Activated CD4-positive, alpha-beta T cell treated with anti-CD3 and anti-CD28 coated beads for 4 hours (primary cell): ENCODE measurements at places on chromosomes 3 and 15.
A peak's percentile ranks its signal among the peaks of the same experiment; 100 is the strongest.

DNA sequence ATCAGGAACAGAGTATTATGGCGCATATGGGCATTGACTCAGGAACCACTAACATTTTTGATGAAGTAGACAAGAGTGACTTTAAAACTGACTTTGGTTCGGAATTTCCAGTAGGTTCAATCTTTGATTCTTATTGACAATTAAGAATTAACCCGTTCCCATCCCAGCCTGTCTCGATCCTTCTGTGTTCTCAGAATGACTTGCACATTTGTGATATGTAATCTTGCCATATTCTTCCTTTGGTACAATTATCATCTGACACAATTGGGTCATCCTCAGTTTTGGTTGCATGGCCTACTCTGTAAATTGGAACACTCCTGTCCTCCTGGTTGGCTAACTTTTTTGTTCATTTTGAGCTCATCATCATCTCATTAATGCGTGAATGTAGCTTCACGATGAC is 10.5 kb downstream of the GPR171 start:
- DNase-seq, result no peak

DNA sequence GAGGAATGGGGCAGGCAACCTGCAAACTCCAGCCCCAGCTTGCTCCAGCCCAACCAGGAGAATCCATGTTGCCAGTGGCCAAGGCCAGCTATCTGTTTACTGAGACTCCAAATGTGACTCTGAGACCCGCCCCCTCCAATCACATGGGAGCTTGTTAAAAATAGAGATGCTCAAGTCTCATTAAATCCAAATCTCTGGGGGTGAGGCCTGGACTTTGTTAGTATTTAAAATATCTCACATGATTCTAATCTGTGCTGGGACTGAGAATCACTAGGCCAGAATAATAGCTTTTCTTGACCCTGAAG is 224.2 kb upstream of the TBL1XR1 start:
- DNase-seq, result no peak

GRCh38 chr3:127915115-127915936 is at the start of gene KBTBD12:
Gene KBTBD12, plus strand, starts transcription at chr3:127915232. Its CDS starts 7,830 bp downstream, at chr3:127923062.
- no peak for DNase-seq

DNA sequence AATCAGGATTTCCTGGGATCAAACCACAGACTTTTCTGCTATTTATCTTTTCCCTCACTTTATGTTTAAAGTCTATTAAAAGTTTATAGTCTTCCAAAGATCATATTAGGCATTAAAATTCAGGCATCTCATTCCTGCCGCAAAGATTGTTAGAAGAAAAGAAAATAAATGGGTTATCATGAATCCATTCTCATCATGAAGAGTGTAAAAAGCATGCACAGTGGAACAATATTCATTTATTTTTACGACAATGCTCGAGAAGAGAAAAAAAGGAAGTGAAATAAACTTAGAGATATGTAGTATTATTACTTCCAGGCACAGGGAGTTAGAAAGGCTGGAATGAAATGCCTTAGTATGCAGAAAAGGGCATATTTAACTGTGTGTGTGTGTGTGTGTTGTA is 213.7 kb upstream of the PLSCR5 start:
- no peak for DNase-seq

DNA sequence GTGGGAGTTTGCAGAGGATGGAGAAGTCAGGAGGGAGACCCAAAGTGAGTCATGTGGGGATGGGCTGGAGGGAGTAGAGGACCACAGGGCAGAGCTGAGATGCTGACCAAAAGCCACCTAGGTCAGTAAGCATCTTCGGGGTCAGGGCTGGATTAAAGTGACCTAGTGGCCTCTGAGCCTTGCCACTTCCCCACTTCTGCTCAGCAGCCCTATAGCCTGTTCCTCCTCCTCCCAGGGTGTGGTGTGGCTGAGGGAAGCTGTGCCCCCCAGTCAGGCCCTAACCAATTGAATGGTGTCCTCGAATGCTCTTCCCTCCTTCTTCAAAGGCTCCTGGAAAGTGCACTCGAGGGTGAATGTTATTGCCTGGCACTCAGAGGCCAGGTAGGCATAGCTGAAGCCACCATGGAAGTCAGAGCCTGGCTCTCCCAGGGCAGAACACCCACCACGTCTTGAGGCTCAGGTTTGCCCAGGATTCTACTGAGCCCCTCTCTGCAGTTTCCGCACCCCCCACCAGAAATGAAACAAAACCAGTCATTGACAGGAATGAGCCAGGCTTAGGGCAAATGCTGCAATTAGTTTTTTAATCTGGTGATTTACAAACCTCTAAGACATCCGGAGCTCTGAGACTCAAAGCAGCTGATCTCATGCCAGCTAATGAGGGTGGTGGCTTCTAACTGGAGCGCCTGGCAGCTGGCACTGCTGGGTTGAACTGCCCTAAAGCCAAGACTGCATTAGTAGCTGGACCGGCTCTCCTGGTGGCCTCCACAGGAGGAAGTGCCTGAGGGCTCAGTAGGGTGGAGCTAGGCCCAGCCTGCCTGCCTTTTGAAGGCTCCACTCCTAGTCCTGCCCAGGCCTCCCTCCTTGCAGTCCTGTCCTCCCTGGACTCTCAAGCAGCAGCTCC is 26.0 kb upstream of the VIPR1 start:
- DNase-seq, result no peak

- peak; percentile 73 for DNase-seq
These were observed 748 bp downstream of the CCNL1 start for GRCh38 chr3:157159037-157159761.

- DNase-seq, result no peak
These were observed 11.7 kb downstream of the RASGRF1 start for GRCh38 chr15:79078763-79079410.

DNA sequence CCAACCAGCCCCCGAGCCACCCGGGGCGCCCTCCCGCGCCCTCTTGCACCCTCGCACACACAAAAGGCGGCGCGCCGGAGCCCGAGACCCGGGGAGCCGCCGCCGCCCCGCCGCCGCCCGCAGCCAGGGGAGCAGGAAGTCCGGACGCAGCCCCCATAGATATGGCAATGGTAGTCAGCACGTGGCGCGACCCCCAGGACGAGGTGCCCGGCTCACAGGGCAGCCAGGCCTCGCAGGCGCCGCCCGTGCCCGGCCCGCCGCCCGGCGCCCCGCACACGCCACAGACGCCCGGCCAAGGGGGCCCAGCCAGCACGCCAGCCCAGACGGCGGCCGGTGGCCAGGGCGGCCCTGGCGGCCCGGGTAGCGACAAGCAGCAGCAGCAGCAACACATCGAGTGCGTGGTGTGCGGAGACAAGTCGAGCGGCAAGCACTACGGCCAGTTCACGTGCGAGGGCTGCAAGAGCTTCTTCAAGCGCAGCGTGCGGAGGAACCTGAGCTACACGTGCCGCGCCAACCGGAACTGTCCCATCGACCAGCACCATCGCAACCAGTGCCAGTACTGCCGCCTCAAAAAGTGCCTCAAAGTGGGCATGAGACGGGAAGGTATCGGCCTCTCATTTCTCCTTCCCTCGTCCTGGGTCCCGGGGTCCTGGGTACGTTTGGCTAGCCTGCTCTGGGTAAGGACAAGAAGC is 1.6 kb downstream of the NR2F2 start:
- DNase-seq, result no peak

GRCh38 chr3:117868766-117869165 is 1159.2 kb downstream of the TUSC7 start:
- no peak for DNase-seq

- no peak for DNase-seq
These were observed 333.0 kb downstream of the ZNF385D start for GRCh38 chr3:21417991-21418390.

- no peak for DNase-seq
These were observed 806.5 kb downstream of the OTOL1 start for GRCh38 chr3:162302983-162303624.

GRCh38 chr3:58560771-58561311 is 16.4 kb downstream of the FAM107A start:
- DNase-seq, result no peak

DNA sequence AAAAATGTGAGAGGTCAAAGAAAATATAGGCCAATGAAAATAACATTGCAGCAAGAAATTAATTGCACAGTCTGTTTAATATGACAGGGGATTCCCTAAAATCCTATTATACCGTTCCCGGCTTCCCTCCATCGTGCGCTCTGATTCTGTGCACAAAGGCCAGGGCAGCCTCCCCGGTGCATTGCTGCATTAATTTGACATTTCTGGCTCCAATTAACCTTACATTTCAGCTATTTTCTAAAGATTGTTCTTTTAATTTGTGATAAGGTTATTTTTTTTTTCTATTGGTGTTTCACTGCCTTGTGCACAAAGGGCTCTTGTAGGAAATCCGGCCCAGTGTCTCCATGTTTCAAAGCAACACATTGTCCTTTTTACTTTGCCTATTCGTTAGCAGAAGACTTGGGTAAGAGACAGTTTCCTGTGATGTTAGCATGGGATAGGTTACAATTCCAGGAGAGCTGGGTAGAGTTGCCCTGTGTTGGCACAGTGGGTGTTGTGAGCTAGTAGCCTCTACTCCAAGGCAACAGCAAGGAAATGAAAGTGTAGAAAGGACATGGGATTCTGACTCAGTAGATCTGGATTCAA is 257.3 kb upstream of the IGF1R start:
- DNase-seq, result no peak

DNA sequence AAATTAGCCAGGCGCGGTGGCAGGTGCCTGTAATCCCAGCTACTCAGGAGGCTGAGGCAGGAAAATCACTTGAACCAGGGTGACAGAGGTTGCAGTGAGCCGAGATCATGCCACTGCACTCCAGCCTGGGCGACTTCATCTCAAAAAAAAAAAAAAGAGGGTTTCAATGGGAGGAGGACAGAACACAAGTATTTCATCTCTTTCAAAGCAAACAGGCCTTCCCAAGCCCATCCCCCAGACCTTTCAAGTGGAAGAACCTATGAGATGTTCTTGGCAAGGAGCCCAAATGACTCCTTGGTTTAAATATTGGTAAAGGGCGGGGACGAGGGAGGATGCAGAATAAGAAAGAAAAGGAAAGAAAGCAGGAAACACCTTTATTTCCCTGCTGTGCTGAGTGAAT is 62.2 kb upstream of the MCF2L2 start:
- DNase-seq, result no peak

DNA sequence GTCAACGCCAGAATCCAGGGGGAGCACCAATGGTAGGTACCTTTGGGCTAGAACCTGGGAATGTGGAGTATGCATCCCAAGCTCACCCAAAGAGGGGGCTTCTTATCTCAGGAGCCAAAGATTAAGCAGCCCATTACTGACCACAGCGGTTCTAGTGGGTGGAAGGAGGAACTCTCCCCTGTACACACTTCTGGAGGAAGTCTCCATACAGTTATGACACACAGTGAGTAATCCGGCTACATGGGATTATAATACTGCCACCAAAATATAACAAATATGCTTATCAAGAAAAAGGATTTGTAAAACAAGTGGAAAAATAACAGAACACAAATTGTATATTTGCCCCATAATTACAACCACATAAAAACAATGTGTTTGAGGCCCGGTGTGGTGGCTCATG is 8.4 kb downstream of the MYO1E start:
- DNase-seq, result no peak

- no peak for DNase-seq
These were observed 14.2 kb downstream of the CFAP91 start for GRCh38 chr3:119716998-119717397.

DNA sequence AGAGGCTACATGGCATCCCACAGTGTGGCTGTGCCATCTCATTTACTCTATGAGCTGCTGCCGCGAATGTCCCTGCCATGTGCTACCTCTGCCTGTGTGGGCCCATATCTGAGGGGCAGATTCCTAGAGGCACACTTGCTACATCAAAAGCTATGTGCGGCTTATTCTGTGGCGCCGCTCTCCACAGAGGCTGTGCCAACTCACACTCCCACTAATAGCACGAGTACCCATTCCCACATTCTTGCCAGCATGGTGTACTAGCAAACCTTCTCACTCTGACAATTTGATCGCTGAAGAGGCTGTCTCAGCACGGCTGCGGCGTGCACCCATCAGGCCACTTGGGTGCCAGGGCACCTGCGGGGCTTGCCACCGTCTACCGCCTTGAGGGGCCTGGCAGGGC is 31.2 kb upstream of the MUSTN1 start:
- DNase-seq, result no peak

DNA sequence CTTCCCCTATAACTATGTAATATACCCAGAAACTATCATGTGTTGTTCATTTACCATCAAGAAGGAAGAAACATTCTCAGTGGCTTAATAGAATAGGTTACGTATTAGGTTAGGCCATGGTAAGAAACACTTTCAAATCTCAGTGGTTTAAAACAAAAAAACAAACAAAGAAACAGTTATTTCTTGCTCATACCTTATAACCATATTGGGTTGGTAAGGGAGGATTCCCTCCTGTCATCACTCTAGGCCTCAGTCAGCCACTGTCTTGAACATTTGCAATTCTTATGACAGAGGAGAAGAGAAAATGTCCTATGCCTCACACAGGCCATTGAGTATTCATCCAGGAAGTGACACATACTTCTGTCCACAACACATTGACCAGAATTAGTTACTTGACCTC is 727.7 kb upstream of the NECTIN3 start:
- no peak for DNase-seq

DNA sequence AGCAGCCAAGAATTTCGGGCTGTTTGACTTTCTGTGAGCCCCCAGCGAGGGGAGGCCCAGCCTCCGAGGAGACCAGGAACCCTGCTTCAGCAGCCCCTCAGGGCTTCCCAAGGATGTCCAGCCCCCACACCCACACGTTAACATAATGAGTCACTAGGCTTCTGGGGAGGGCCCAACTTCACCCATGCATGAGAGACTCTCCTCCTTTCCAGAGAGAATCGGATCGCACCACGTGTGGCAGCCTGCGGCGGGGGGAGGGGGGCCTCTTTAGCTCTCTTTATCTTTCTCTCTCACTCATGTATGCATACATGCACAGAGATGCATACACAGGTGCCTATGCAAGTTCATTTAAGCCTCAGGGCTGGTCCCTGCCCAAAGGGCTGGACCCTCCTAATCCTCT is 3.1 kb upstream of the AP2M1 start:
- DNase-seq, result no peak

DNA sequence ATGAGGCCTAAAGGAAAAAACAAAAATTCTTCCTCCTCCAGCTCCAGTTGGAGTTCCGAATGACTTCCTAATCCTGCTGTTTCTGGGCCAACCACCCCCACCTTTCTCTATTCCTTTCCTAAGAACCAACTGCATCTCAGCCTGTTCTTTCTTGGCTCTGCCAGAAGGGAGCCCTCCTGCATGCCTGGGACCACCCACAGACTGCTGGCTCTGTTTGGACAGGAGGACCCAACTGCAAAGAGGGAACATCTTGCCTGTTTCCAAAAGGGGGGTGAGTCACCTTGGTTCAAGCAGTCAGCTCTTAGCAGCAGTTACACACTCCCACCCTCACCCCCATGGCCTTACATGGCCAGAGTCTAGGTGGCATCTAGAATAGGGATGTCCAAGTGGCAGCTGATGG is 116.0 kb upstream of the PRICKLE2 start:
- DNase-seq, result no peak
